ENCODE measurements at places on chromosomes 2 and 18. TPM values are rescaled to one million over a fixed set of nuclear protein-coding genes. Genes with fewer than 3 reads are reported as not detected.

DNA sequence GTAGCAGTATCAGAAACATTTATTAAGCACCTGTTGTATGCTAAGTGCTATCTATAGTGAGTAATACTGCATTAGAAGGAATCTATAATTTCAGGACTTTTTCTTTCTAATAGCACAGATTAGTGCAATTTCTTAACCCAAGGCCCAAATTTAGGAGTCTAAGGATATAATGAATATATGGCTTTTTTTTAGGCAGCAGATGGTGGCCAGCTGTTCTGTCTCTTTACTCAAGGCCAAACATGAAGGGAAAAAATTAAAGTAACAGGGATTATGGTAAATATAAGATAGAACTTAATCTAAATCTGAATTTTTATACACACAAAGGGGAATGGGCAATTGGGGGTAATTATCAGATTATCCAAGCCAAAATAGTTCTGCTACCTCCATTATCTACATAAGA lies 230.6 kb upstream of the SP5 start:
- no peak for DNase-seq

- DNase-seq: no peak
Measured at GRCh38 chr2:25098056-25098455, 56.2 kb downstream of the EFR3B start.

- no peak for DNase-seq
Measured at GRCh38 chr2:9681427-9681817, 50.6 kb upstream of the YWHAQ start.

Gene GCKR
- total RNA-seq: not detected

DNA sequence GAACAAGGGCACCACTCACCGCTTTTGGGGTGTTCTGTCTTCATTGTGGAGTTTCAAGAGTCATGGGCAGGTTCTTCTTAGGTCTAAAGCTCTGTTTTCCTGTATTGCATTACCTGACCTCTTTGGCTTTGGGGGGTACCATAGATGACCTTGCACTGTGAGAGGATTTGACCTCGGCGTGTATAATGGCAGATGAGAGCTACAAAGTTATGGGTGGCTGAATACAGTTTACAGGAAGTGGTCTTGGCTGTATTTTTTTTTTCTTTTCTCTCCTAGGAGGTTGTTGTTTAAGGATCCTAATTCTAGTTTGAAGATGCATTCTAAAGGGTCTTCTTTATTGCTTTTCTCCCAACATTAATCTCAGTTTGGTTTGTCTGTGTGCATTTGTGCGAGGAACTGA lies 11.5 kb downstream of the GAL3ST2 start:
- no peak for DNase-seq

Gene MTA3
- total RNA-seq: 23.0 TPM

DNA sequence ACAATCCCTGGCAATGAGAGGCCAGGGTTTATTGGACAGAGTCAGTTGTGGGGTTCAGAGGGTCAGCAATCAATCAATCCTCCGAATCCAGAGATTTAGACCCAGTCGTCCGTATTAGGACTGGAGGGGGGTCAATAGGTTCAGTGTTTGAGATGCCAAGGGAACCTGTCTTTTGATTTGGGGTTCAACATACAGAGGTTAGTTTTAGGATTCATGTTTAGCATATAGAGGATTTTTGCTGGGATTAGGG lies 292 bp downstream of the GMPPA start:
- no peak for DNase-seq

DNA sequence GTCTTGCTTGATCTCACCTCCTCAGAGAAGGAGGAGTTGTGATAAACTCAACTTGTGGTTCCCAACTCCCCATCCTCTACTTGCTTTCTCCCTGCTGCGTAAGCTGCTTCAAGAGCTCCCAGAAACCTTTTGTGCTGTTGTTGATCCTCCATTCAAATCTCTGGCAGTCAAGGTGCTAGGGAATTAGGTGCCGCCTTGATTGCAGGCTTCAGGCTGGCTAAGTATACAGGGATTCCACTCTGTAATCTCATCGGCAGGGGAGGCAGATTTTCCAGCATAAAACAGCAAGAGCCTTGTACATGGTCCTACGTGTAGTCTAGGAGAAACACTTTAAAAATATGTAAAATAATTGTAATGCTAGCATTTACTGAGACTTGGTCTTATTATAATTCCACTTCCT lies 116.2 kb upstream of the DDX18 start:
- DNase-seq: no peak

GRCh38 chr2:16773080-16773713 lies 107.6 kb upstream of the CYRIA start:
- DNase-seq: no peak

Gene COBLL1
- 10.6 TPM for total RNA-seq

- DNase-seq: no peak
Measured at GRCh38 chr2:63545023-63545422, 43.3 kb downstream of the WDPCP start.

DNA sequence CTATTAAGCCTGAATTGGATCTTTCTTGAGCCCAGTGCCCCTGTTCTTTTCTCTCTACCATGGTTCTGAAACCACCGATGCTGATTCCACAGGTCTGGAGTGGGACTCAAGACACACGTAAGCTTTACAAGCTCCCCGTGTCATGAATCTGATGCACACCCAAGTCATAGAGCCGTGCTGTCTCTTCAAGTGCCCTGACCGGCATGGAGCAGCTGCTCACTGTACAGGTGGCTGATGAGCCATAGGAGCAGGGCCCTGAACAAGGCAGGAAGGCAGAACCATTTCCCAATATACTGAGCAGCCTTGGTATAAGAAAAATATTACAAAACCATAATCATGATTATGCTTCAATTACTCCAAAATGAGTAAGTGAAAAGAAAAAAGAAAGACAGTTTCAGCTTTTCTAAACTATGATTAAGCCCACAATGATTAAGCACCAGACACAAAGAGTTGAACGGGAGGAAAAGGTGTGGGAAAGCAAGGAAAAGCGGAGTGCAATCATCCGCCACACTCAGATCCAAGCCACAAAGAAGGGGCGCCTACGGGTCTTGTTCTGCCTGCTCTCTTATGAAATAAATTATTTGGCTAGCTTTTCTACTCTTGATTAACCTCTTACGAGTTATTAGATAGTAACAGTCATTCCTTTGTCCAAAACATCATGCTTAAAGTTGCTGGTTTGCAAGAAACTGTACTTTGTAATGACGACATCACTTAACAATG lies 41.7 kb downstream of the NOL10 start:
- no peak for DNase-seq

Gene EVX2
- not detected for total RNA-seq

- DNase-seq: no peak
Measured at GRCh38 chr2:20471148-20471547, 24.3 kb downstream of the RHOB start.

- no peak for DNase-seq
Measured at GRCh38 chr18:48868468-48869466, 82.0 kb downstream of the SMAD7 start.

Gene IL1RL2
- not detected for total RNA-seq

- no peak for DNase-seq
Measured at GRCh38 chr2:64839844-64840243, 149.4 kb upstream of the SLC1A4 start.

Gene CD207
- not detected for total RNA-seq

Data from SJSA1 (cell line).